Activated T-cell treated with anti-CD3 and anti-CD28 coated beads, Interleukin-2, amount 50 U/mL, for 72 hours (primary cell): ENCODE measurements at places on chromosomes 2 and 18. TPM values are rescaled to one million over a fixed set of nuclear protein-coding genes. Genes with fewer than 3 reads are reported as not detected.
A peak's percentile ranks its signal among the peaks of the same experiment; 100 is the strongest.

DNA sequence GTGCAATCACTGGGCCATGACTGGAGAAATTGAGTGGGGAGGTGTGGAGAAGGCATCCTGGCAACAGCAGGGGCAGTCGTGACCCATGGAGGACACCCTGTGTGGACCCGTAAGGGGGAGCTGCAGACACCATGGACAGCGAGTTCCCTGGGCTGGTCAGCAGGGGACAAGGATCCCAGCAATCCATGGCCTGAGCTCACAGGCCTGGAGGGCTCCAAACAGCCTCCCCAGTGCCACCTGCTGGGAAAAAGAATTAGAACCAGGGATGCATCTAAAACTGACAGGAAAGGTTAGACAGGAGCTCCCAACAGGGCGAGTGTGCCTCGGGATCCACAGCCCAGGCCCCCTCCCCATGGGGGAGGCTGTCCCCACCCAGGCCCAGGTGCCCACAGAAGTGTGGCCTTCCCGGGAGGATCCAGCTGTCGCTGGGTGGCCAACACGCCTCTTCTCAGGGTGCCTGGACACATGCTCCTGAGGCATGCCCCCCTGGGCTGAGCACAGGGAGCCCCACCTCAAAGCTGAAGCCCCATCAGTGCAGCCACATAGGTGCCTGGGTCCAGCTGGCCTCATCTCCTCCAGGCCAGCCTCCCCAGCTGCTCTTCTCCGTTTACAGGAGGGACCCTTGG, 20.5 kb upstream of the KIF1A start:
- H3K4me1 ChIP-seq = peaks cover 4% of the 10 kb centered on the region
- peak; percentile 22 for DNase-seq
- no peak overlapping the region for H3K27ac ChIP-seq
- H3K4me3 ChIP-seq = no peak overlapping the region

DNA sequence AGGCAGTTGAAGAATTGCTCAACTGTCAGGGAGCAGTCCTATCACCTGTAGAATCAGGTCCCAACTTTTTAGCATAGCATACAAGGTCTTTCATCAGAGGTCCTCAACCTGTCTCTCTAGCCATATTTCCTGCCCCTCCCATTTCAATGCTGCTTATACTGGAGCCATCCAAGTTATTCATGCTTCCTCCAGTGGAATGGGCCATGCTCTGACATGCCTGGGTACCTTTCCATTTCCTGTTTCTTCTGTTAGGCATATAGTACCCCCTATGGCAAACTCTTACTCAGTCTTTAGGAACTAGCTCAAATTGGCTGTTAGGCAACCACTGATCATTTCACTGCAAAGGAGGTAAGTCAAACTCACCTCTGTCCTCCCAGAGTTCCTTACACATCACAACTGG, 51.0 kb upstream of the ABCA12 start:
- peaks cover 7% of the 10 kb centered on the region for H3K27me3 ChIP-seq
- peaks cover 2% of the 10 kb centered on the region for H3K36me3 ChIP-seq
- no peak overlapping the region for H3K27ac ChIP-seq
- no peak overlapping the region for H3K4me3 ChIP-seq
- no peaks in the 10 kb centered on the region for H3K4me1 ChIP-seq

- no peaks in the 10 kb centered on the region for H3K27me3 ChIP-seq
- no peak overlapping the region for H3K27ac ChIP-seq
- no peak for DNase-seq
- H3K4me1 ChIP-seq = no peaks in the 10 kb centered on the region
- no peaks in the 10 kb centered on the region for H3K36me3 ChIP-seq
These were observed 39.5 kb downstream of the MAIP1 start for GRCh38 chr2:199994896-199995295.

DNA sequence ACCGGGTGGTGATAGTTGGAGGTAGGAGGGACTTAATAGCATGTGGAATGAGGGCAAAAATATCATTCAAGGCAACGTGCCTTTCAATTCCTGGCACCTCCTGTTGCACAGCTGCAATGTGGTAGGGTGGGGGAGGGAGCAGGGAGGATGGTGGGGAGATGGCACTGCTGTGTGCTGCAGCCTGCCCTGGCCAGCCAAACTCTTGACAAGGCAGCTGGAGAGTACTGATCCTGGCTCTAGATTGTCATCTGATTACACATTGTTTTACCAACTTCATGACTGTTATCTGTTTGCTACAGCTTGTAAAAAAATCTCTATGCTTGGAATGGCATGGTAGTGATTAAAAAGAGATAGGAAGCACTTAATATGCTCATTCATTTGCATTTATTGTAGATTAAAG, 47.7 kb downstream of the PLCL1 start:
- no peaks in the 10 kb centered on the region for H3K36me3 ChIP-seq
- H3K27ac ChIP-seq = no peak overlapping the region
- H3K4me3 ChIP-seq = no peak overlapping the region

- no peak for DNase-seq
- no peaks in the 10 kb centered on the region for H3K4me1 ChIP-seq
- no peaks in the 10 kb centered on the region for H3K27me3 ChIP-seq
- no peaks in the 10 kb centered on the region for H3K36me3 ChIP-seq
These were observed 594.6 kb downstream of the SLC4A3 start for GRCh38 chr2:220221992-220222391.

GRCh38 chr2:207952564-207953345, 72.6 kb downstream of the PLEKHM3 start:
- no peaks in the 10 kb centered on the region for H3K36me3 ChIP-seq
- no peak for DNase-seq
- no peak overlapping the region for H3K27ac ChIP-seq
- no peaks in the 10 kb centered on the region for H3K4me1 ChIP-seq

YES1 gene
- 15.3 TPM for total RNA-seq
